ENCODE measurements at places on chromosomes 4 and X.

- DNase-seq: no peak
Observed at GRCh38 chr4:42709392-42710065, 52.6 kb upstream of the ATP8A1 start.

DNA sequence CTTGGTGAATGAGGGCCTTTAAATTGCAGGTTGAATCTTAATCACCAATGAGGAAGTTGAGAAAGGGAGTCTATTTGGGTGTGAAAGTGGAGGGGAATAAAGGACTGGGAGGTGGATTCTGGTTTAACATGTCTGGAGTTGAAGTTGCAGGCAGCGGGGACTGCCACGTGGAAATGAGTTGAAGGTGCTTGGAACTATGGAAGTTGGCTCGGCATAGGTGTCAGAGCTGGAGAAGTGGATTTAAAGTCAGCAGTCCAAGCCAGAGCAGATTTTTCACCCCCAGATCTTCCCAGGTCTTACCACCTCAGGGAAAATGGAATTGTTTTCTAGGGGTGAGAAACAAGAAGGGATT lies 44.9 kb downstream of the TIGD4 start:
- no peak for DNase-seq

DNA sequence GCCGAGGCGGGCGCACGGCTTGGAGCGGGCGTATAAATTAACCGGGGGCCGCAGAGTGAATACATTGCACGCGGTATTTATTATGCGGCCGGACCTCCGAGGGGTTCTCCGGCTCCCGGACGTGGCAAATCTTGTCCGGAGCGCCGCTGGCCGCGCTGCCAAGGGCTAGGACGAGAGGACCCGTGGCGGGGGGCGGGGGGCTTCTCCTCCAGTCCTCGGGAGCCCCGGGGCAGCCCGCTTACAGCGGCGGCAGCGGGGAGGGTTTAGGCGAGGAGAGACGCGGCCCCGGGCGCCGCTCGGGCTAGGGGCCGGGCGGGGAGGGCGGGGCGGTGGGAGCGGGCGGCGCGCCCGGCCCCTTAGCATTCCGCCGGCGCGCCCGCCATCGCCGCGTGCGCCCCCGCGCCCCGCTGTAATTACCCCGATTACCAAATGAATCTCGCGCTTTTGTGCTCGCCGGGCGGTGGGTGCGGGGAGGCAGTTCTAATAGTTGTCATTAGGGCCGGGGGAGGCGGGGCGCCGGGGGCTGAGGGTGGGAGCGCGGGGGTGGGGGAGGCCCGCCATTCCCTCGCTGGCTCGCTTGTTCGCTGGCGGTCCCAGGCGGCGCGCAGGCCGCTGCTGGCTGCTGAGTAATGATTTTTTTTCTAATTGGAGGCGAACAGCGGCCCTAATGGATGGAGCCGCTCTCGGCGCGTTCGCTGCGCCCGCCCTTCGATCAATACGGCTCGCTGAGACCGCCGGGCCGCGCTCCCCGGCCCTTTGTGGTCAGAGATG lies 276.6 kb downstream of the BCOR start:
- DNase-seq: no peak

DNA sequence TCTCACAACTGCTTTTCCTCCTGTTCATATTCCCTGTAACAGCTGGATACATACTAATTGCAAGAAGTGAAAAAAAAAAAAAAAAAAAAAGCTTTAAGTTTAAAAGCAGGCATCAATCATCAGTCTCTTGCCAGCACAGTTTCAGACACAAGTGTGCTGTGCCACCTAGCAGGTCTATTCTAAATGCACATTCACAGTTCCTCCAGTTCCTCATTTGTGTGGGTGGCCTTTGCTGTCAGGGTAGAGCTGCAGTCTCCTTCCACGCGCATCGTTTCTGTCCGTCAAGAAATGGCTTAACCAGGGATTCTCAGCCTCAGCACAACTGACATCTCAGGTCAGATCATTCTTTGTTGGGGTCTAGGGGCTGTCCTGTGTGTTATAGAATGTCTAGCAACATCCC lies 61.6 kb downstream of the SCML1 start:
- no peak for DNase-seq

GRCh38 chr4:81550388-81550859 lies 78.7 kb upstream of the RASGEF1B start:
- DNase-seq: no peak

DNA sequence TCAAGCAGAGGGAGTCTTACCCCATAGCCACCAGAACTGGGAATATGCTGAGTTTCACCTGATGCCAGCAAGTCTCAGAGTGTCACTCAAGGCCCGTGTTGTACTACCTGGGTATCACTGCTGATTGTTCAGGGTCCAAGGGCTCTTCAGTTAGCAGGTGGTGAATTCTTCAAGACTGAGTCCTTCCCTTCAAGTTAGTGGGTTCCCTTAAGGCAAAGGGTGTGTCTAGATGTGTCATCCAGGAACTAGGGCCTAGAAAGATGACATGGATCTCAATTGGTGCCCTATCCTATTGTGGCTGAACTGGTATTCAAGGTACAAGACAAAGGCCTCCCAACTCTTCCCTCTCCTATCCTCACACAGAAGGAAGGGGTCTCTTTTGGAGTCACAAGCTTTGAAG lies 159.9 kb upstream of the DIPK2B start:
- DNase-seq: no peak

GRCh38 chrX:119734897-119735339 lies 23.5 kb upstream of the SOWAHD start:
- peak; percentile 48 for DNase-seq

GRCh38 chr4:173859091-173859713 lies 329.2 kb upstream of the HAND2 start:
- DNase-seq: no peak

DNA sequence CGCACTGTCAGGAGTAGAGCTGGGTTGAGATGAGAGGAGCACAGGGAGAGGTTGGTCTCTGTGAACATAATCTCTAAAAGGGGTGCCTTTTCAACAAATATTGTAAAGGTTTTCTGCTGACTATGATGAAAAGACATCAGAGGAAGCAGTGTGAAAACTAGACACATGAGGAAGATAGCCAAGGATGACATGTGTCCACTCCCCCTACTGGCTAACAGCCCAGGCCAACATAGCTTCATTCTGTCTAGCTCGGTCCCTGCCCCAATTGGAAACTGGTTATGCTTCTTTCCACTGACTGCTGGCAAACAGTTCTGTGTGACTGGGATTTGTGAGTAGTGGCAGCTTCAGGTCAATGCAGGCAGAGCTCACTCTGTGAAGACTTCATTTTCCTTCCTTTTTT lies 115.4 kb upstream of the ESX1 start:
- no peak for DNase-seq

DNA sequence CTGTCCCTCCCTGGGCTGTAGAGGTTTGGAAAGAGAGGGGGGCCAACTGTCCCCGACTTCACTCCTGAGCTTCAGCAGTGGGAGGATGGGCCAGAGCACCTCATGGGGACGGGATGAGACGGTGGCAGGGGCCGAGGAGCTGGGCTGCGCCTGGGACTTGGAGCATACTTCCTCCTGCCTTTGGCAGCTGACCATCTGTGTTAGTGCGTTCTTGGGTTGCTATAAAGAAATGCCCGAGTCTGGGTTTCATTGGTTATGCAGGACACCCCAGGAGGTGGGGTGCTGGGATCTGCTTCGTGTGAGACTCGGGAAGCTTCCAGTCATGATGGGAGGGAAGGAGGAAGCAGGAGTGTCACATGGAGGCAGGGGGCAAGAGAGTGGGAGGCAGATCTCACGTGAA lies 7.4 kb downstream of the PSAPL1 start:
- no peak for DNase-seq

DNA sequence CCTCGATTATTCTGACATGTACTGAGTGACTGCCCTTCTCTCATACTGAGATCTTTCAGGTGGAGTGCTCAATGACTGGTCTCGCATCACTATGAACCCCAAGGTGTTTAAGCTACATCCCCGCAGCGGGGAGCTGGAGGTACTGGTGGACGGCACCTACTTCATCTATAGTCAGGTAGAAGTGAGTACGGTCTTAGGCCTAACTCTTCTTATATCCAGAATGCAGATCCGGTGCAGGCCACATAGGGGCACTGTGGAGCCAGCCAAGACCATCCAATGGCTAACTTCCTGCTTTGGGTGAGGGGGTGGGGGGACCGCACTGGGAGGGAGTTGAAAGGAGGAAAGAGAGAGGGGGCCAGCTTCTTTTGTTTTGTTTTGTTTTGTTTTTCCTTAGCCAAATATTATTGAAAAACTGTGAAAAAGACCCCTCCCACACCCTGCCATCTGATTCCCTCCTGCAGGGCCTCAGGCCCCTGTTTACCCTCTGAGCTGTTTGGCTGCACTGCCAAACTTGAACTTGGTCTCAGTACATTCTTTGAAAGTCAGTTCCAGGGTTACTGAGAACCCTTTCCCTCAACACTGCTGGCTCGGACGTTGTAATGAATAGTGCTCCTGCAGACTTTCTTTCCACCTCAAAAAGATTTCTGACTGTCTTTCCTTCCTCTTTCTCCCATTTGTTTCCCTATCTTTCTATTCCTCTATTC lies 16.2 kb downstream of the AWAT2 start:
- peak; percentile 36 for DNase-seq

- DNase-seq: no peak
Observed at GRCh38 chr4:183214912-183215488, 105.1 kb downstream of the CLDN22 start.

- no peak for DNase-seq
Observed at GRCh38 chrX:78517124-78517523, 142.0 kb downstream of the RTL3 start.

- no peak for DNase-seq
Observed at GRCh38 chr4:110540982-110541451, 65.1 kb downstream of the ENPEP start.

GRCh38 chr4:8402640-8403039 lies 37.9 kb downstream of the ACOX3 start:
- no peak for DNase-seq

- DNase-seq: no peak
Observed at GRCh38 chr4:126740687-126741086, 892.1 kb upstream of the INTU start.

- DNase-seq: no peak
Observed at GRCh38 chr4:120926358-120927025, 4.0 kb upstream of the PRDM5 start.

All from DMS153 (cell line).